ENCODE measurements at places on chromosomes 11 and 22.

- peak within 1 kb of the TSS; percentile 23 for H3K4me3 ChIP-seq
- peaks cover 29% of the 10 kb centered on the region for H3K4me1 ChIP-seq
- peak within 1 kb of the TSS; percentile 60 for H3K27ac ChIP-seq
Measured at GRCh38 chr22:36252754-36253522, at the start of gene APOL1. Gene APOL1 (plus strand): TSS chr22:36253133. CDS start chr22:36254956, 1,823 bp downstream.

DNA sequence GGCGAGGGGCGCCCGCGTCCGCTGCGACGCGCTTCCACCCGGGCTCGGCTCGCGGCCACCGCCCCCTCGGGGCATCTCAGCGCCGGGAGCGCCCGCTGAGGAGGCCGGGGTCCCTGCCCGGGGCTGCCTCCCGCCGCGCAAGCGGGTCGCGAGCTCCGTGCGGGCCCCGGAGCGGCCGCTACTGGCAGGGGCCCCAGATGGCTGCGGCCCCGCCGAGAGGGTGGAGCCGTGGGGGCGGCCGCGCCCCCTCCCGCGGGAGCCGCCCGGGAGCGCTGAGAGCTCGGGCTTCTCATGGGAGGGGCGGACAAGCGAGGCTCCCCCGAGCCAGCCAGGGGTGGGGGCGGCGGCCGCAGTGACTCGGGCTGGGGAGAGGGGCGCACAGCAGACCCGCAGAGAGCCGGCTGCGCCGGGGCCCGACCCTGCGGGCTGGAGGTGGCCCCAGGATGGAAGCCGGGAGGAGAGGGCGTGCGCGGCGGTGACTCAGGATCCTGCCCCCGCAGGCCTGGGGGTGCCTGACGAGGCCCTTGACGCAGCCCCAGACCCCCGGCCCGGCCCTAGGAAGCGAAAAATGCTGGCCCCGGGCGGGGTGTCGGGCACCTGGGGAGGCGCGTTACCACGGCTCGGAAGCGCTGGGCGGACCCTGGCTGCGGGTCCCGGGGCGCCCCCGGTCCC lies 603 bp upstream of the ZFTA start:
- H3K36me3 ChIP-seq: no peaks in the 10 kb centered on the region
- H3K4me1 ChIP-seq: peaks cover 17% of the 10 kb centered on the region
- H3K27me3 ChIP-seq: no peaks in the 10 kb centered on the region
- peak overlapping the region; percentile 66 for H3K4me3 ChIP-seq

- H3K27me3 ChIP-seq: no peaks in the 10 kb centered on the region
- no peak overlapping the region for H3K4me3 ChIP-seq
- H3K36me3 ChIP-seq: no peaks in the 10 kb centered on the region
- DNase-seq: no peak
- H3K27ac ChIP-seq: peak overlapping the region; percentile 75
Measured at GRCh38 chr11:47944632-47945031, 35.7 kb upstream of the PTPRJ start.

DNA sequence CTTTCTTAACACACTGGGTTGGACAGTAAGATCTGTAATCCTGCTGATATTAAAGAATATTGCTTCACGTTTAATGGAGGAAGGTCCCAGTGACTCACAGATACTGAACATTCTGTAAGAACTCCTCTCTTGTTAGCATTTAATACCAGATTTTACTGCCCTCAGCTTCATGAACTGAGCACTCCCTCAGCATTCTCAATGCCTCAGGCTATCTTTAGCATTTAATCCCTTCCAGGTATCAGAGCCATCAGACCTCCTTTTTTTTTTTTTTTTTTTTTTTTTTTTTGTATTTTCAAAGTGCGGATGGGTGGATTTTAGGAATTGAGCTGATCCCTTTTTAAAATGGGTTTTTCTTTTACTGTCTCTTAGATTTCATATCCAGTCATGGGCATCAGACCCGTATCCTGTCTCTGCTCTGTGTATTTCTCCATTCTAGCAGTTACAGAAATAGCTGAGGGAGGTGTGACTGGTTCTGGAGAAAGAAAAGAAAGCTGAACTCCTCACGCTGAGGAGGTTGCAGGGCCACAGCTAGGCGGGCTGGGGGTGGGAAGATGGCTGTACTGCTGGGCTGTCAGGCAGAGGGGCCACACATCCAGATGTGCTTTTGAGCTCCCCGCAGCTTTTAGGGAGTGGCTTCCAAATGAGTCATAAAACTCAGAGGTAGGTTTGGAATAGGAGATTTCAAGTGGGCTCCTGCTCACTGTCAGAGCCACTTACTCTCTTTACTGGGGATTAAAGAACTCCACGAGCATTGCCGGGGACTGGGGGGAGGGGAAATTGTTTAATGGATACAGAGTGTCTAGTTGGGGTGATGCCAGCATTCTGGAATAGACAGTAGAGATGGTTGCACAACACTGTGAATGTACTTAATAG lies 97.0 kb downstream of the SYT9 start:
- no peak overlapping the region for H3K4me3 ChIP-seq
- H3K36me3 ChIP-seq: no peaks in the 10 kb centered on the region
- H3K4me1 ChIP-seq: no peaks in the 10 kb centered on the region

- H3K4me1 ChIP-seq: no peaks in the 10 kb centered on the region
- H3K27ac ChIP-seq: no peak overlapping the region
- H3K4me3 ChIP-seq: no peak overlapping the region
- no peak for DNase-seq
- H3K36me3 ChIP-seq: no peaks in the 10 kb centered on the region
- H3K27me3 ChIP-seq: no peaks in the 10 kb centered on the region
Measured at GRCh38 chr22:30279046-30279788, 10.1 kb downstream of the CASTOR1 start.

GRCh38 chr22:49070501-49070900 lies 757.2 kb downstream of the BRD1 start:
- no peaks in the 10 kb centered on the region for H3K4me1 ChIP-seq
- no peaks in the 10 kb centered on the region for H3K36me3 ChIP-seq
- no peaks in the 10 kb centered on the region for H3K27me3 ChIP-seq
- no peak overlapping the region for H3K4me3 ChIP-seq

DNA sequence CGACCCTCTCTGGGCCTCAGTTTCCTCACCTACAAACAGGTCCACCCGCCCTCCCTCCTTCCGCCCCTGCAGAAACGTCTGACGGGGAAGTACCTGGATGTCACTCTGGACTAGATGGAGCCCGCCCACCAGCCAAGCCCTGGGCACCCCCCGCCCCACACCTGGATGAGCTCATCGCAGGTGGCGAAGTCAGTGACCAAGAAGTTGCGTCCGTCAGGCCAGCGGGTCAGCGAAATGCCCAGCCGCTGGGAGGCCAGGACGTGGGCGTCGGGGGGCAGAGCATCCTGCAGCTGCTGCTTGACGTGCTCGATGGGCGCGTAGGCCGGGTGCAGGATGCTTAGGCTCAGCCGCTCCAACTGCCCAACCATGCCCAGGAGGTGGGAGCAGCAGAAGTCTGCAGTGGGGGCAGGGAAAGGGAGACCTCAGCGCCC lies 897 bp downstream of the PNPLA5 start:
- H3K36me3 ChIP-seq: no peaks in the 10 kb centered on the region
- H3K4me3 ChIP-seq: no peak overlapping the region
- H3K27me3 ChIP-seq: peaks cover 12% of the 10 kb centered on the region
- H3K4me1 ChIP-seq: no peaks in the 10 kb centered on the region

- no peak overlapping the region for H3K4me3 ChIP-seq
- no peaks in the 10 kb centered on the region for H3K36me3 ChIP-seq
- no peak overlapping the region for H3K27ac ChIP-seq
- no peaks in the 10 kb centered on the region for H3K27me3 ChIP-seq
Measured at GRCh38 chr22:22143448-22143847, 101.1 kb upstream of the VPREB1 start.

DNA sequence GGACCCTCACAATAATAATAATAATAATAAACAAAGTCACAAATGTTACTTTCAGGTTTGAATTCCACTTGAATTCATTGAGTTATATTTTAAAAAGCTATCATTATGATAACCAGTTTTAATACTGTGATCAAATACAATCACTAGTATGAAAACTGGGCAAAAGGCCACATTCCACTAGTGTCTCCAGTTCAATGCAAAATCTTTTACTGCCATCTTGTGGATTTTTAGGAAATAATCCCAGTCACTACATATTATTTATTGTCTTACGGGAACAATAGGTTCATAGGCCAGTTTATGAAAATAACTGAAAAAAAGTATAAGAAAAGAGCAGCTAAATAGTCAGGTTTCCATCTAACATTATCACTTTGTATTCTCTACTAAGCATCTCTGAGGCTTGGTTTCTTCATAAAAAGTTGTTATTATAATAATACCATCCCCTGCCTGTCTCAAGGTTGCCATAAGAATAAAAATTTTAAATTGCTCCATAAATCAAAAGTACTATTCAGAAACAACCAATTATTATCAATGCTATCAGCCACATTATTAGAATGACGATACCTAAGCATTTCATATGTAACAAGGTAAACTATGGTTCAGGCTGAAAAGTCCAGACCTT lies 533.9 kb upstream of the CCDC90B start:
- no peaks in the 10 kb centered on the region for H3K4me1 ChIP-seq
- peak; percentile 16 for DNase-seq
- no peak overlapping the region for H3K27ac ChIP-seq
- no peak overlapping the region for H3K4me3 ChIP-seq

DNA sequence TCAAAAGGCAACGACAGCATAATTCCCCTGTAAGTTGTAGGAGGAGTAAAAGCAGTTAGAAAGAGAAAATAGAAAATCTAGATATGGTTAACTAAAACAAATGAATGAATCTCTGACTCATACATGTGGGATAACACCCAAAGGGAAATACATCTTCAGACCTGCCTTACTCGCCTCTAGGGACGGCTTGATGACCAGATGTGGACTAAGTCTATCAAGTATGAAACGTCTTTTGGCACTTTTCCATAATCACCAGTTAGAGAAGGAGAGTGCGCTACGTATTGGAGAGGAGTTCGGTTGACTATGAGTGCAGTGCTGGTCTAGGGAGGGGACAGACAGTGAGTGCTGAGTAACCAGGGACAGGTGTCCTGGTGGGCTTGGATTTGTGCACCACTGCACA lies 459.9 kb downstream of the OPCML start:
- no peak for DNase-seq
- no peak overlapping the region for H3K27ac ChIP-seq
- H3K4me3 ChIP-seq: no peak overlapping the region
- no peaks in the 10 kb centered on the region for H3K4me1 ChIP-seq

- H3K4me3 ChIP-seq: no peak overlapping the region
- no peak for DNase-seq
- H3K4me1 ChIP-seq: peaks cover 31% of the 10 kb centered on the region
- H3K27ac ChIP-seq: peak overlapping the region; percentile 98
- peaks cover 3% of the 10 kb centered on the region for H3K36me3 ChIP-seq
- no peaks in the 10 kb centered on the region for H3K27me3 ChIP-seq
Measured at GRCh38 chr11:698493-699115, 3.0 kb downstream of the TMEM80 start.
